Activated CD4-positive, alpha-beta T cell treated with anti-CD3 and anti-CD28 coated beads, Interleukin-2, amount 50 U/mL, for 16 hours (primary cell): ENCODE measurements at places on chromosomes 7 and 10.

DNA sequence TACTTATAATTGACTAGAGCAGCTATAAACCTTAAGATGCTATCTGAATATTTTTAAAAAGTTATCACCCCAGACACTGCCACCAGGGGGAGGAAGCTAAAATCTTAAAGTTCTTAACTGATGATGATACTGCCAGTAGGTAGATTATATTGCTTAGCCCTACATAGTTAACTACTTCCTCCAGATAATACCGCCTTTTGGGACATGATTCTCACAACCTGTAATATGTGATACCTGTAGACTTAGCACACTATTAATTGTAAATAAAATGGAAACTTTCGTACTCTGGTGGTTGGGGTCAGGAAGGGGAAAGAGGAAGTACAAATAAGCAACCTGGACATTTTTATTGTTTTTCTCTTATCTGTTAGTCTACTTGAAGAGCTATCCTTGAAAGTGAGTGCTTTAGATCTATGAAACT is 268.9 kb downstream of the ADK start:
- DNase-seq: no peak

DNA sequence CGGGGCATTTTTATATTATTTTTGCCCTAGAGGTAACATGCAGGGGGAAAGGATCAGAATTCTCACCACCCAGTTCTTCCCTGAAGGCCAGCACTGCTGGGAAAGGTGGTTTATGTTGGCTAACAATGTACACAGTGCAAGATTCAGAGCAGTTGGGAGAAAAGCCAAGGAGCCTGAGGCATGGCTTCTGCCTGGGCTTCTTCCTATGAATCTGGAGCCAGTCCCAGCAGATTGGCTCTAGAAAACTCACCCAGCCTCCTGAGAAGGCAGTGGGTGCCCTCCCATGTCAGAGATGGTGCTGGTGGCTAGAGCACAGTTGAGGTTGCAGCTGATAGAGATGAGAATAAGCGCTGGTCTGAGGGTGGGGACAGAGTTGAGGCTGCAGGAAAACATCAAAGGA is 44.7 kb upstream of the GPR26 start:
- no peak for DNase-seq

- DNase-seq: no peak
Observed at GRCh38 chr7:70680743-70681468, 451.0 kb upstream of the GALNT17 start.

- no peak for DNase-seq
Observed at GRCh38 chr7:157009170-157009777, 1.2 kb downstream of the MNX1 start.

DNA sequence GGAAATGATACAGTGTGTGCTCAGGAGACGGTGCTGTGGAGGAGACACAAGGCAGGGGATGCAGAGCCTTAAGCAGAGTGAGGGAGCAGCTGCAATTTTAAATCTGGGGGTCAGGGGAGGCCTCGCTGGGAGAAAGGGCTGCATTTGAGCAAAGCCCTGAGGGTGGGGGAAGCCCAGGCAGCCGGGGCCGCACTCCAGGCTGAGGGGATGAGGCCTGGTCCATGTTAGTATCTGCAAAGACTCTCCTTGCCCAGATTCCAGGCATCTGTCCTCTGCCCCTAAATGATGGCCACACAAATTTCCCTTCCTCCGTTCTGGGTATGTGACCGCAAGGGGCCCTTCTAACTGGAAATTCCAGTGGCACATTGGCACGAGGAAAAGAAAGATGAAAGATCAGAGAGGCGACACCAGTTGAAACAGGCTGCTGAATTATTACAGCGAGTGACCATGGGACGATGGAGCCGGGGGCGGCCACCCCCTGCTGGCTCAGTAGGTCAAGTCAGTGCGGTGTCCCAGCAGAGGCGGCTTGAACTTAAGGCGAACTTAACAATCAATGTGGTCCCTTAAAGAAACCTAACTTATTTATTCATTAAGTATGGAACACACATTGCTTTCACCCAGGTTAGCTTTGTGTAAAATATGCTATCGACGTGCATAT is 62.3 kb upstream of the KAT6B start:
- no peak for DNase-seq

GRCh38 chr7:120862987-120863590 is 5.1 kb upstream of the TSPAN12 start:
- DNase-seq: no peak

GRCh38 chr7:34059136-34059828 is 153.9 kb downstream of the BMPER start:
- DNase-seq: no peak

- DNase-seq: no peak
Observed at GRCh38 chr7:38855386-38855785, 53.6 kb downstream of the VPS41 start.
